AG08395 (cell line): ENCODE measurements at places on chromosomes 6 and 20.

DNA sequence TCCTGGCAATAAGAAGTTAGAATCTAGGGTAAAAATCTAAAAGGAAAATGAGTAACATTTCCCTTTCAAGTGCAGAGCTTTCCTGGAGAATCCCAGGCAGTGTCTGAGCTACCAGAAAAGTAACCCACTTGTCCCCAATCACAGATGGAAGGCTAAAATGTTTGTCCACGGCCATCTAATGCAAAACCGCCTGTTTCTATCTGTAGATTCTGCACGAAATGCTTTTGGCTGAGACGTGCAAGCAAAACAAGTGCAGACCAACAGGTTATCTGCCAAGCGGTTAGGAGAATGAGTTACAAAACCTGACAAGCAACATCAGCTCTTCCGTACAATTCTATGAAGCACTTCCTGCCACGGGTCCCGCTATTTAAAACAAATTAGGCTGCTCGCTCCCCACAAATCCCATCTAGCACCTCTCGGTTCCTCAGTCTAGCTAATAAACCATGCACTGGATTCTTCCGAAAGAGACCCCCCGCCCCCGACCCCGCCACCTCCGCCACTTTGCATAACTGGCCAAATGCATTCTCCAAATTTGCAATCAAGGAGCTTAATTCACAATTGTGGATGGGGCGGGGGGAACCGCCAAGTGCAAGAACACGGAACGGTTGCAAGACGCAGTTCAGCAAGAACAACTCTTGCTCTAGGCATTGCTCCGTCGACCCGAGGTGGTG is 1.4 kb downstream of the ELOVL5 start:
- no peak for DNase-seq

- DNase-seq, result no peak
Observed at GRCh38 chr6:136158387-136158821, 91.7 kb downstream of the MTFR2 start.

GRCh38 chr6:37371154-37372083 is 17.6 kb downstream of the RNF8 start:
- no peak for DNase-seq

- DNase-seq, result no peak
Observed at GRCh38 chr6:107345393-107345792, 114.0 kb downstream of the PDSS2 start.

DNA sequence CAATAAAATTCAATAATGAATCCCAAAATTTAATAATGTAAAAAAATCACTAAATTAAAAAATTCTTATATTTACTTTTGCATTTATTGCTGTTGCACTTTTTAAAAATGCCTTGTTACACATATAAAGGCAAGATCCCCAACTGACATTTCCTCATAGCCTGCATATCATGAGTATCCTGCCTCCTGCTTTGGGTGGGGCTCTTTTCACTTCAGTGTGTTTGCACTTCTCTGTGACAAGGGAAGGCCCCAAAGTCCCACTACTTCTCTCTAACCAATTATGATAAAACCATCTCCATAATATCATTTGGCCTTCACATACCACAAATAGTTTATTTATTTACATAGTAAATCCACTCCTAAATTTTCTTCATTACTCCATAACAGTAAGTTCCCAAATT is 446.1 kb upstream of the MARCKS start:
- DNase-seq, result no peak

- DNase-seq, result peak; percentile 29
Observed at GRCh38 chr20:59207742-59208357, 44.2 kb downstream of the ZNF831 start.

GRCh38 chr20:2751347-2751877 is 49.0 kb downstream of the CPXM1 start:
- DNase-seq, result no peak

GRCh38 chr6:149336609-149336928 is 19.1 kb downstream of the TAB2 start:
- no peak for DNase-seq

DNA sequence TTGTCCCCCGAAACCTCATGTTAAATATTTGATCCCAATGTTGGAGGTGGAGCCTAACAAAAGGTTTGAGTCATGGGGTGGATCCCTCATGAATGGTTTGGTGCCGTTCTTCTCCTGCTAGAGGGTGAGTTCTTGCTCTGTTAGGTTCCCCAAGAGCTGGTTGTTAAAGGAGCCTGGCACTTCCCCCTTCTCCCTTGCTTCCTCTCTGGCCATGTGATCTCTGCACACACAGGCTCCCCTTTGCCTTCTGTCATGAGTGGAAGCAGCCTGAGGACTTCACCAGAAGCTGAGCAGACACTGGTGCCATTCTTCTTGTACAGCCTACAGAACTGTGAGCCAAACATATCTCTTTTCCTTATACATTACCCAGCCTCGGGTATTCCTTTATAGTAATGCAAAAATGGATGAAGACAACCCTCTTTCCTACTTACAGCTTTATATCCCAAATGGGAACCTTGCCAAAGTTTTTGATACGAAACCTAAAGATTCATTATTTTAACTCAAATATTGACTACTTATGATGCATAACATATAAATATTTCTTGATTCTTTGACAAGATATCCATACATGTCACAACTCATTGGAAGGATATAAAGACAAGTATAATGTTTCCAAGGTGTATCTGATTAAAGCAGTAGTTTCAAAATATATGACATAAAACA is 61.0 kb downstream of the RNF182 start:
- no peak for DNase-seq

DNA sequence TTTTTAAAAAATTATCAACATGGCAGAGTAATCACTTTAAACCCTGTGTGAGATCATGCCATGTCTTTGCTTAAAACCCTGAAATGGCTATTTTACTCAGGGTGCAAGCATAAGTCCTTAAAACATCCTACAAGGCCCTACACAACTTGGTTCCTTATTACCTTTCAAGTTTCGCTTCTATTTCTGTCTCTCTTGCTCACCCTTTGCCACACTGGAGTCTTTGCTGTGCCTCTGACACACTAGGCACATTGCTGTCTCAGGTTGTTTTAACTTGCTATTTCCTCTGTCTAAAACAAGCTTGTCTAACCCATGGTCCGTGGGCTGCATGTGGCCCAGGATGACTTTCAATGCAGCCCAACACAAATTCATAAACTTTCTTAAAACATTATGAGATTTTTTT is 55.6 kb downstream of the KIAA0408 start:
- no peak for DNase-seq

- DNase-seq, result peak; percentile 44
Observed at GRCh38 chr6:154197196-154197860, 158.3 kb downstream of the OPRM1 start.

GRCh38 chr6:147624946-147625515 is 116.5 kb downstream of the SAMD5 start:
- DNase-seq, result no peak

GRCh38 chr6:52361414-52361944 is 472 bp upstream of the PAQR8 start:
- DNase-seq, result peak; percentile 58

DNA sequence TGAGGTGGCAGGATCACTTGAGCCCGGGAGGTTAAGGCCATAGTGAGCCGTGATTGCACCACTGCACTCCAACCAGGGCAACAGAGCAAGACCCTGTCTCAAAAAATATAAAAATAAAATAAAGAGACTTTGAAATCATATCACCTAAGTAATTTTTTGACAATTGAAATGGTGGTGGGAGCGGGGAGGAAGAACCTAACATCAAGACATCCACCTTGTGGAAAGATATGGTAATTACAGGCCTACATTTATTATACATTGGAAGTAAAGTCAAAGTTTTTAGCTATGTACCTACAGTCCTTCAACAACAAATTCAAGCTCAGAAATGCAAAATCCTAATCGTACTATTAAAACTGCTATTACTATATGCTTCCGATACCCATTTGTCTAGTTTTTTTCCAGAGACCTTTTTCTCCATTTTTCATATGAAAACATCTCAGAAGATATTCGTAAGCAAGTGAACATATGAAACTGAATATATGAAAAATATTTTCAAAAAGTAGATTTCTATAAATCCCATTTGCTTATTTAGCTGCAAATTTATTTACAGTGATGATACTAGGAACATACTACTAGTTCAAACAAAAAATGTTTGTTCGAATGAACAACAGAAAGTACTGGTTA is 83.3 kb downstream of the SYCP2 start:
- peak; percentile 29 for DNase-seq

- DNase-seq, result peak; percentile 15
Observed at GRCh38 chr6:40822619-40823018, 216.4 kb downstream of the UNC5CL start.

DNA sequence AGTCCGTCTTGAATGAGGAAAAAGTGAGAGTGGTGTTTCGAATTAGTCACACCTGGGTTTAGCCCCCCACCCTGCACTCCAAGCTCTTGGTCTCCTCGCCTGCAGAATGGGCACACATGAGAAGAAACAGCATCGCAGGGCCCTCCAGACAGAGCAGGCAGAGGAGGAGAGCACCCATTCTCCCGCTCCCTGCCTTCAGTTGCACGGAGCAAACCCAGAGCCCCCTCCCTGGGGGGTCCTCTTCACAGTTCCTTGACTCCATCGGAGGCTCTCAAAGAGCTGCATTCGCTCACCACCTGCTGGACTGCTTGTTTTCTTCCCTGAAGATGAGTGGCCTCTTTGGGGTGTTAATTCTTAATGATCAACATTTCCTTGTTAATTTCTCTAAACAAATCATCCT is 5.1 kb downstream of the CST7 start:
- DNase-seq, result no peak

GRCh38 chr6:109793021-109793420 is 101.9 kb downstream of the FIG4 start:
- DNase-seq, result no peak

DNA sequence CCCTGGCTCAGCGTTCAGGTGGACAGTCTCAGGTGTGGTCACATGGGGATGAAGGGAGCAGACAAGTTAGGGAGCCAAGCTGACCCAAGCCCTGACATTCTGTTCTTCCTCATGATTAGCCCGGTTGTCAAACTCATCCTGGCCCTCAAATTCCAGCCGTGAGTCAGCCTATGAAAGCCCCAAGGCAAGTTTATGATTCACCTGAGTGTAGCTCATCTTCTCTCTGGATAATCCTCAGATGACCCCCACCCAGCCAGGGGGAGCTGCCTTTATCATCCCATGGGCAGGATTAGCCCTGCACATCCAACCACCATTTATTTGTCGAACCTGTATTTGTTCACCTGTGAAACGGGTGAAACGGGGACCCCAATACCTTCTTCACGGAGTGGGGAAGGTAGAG is 161.9 kb downstream of the DHX35 start:
- DNase-seq, result no peak

DNA sequence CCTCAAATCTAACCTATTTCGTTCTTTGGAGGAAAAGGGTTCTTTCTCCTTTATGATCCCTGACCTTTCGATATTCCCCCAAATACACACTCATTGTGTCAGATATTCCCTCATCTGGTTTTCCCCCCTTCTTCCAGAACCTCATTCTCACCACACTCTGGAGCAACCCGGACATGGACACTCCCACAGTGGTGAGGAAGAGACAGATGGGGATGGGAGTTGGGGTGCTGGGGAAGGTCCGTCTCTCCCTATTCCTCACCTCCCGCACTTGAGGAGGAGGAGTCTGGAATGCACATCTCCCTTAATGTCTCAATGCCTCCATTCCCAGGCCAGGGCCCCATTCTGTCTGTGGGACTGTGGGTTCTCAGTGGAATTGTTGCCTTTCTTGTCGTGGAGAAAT is 1.3 kb downstream of the SLC39A7 start:
- DNase-seq, result no peak

- DNase-seq, result no peak
Observed at GRCh38 chr6:147530132-147531060, 21.9 kb downstream of the SAMD5 start.
